Suppressor macrophage (primary cell): ENCODE measurements at places on chromosomes 4 and X.
A peak's percentile ranks its signal among the peaks of the same experiment; 100 is the strongest.

GRCh38 chrX:132940727-132941327, 17.6 kb downstream of the HS6ST2 start:
- DNase-seq = no peak

DNA sequence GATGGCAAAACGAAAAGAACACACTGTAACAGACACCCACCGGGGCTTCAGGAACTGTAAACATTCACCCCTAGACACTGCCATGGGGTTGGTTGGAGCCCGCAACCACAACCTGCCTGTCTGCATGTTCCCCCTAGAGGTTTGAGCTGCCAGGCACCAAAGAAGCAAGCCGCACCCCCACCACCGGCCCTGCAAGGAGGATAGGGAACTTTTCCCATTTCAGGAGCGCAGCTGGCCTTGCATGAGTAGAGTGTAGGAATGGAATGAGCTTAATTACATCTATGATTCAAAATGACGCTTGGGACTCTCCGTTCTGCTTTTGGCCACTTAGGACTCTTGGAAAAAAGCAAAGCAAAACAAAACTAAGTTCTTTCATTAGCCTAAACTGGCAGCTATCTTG, 243.6 kb upstream of the CTSO start:
- no peak for DNase-seq

GRCh38 chrX:86171366-86171765, 23.1 kb downstream of the DACH2 start:
- DNase-seq = peak; percentile 10

DNA sequence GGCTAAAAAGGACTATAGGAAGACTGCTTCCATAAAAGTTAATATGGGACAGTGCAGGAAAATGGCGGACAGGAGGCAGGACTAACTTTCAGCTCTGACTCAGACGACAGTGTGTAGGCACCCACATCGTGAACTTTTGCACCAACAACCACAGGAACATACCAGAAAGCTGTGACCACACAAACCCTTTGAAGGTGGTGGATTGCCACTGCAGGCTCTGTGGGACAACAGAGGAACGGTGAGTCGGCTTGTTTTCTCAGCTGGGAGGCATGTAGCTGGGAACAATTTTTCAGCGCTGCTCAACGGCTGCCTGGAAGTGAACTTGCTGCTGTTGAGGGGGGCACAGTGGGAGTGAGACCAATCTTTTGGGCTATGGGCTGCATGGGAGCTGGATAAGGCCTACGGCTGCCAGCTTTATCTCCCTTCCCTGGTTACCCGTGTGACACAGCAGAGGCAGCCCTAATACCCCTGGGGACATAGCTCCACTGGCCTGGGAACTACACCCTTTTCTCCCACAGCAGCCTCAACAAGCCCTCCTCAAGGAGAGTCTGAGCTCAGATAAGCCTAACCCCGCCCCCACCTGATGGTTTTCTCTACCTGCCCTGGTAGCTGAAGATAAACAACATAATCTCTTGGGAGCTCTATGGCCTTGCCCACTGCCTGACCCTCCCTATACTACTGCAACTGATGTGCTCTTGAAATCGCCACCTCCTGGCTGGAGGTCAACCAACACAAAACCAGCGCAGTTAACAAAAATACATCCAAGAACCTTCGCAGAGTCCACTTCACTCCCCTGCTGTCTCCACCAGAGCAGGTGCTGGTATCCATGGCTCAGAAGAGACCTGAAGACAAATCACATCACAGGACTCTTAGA, 1537.0 kb downstream of the C4orf33 start:
- no peak for DNase-seq

DNA sequence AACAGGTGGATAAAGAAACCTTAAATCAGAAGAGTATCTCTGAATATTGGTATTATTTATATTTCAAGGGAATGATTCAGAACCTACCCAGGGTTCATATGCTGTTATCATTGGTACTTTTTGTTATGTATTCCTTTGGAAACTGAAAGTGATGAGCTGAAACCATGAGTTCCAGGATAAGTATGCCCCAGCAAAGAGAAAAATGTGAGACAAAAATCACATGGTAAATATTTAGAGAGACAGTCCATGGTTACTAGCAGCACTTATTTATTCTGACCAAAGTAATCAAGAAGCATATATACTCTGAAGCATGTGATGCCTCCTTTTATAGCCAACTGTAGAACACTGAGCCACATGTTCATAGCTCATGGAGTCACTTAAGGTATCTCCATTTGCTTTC, 277.7 kb downstream of the ARAP2 start:
- DNase-seq = no peak

DNA sequence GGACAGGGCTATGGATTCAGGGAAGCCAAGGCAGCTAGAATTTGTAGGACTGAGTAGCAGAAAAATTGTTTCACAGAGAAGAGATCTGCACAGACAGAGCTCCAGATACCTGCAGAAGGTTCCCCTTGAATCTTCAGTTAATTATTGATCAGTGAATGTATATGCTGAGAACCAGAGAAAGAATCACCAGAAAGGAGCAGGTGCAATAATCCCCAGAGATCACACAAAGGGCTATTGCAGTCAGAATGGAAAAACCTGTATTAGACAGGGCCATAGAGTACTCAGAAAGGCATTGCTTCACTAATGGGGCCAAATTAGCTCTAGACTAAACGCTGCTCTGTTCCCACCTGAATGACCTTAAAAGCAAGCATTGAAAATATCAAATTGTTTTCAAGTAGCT, 35.5 kb upstream of the SMAD1 start:
- DNase-seq = no peak

DNA sequence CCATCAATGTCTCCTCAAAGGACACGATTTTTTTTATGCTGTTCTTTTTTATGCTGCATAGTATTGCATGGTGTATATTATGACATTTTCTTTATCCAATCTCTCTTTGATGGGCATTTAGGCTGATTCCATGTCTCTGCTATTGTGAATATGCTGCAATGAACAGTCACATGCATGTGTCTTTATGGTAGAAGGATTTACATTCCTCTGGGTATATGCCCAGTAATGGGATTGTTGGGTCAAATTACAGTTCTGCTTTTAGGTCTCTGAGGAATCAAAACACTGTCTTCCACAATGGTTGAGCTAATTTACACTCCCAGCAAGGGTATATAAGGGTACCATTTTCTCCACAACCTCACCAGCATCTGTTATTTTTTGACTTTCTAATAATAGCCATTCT, 113.9 kb downstream of the GRIA3 start:
- no peak for DNase-seq

DNA sequence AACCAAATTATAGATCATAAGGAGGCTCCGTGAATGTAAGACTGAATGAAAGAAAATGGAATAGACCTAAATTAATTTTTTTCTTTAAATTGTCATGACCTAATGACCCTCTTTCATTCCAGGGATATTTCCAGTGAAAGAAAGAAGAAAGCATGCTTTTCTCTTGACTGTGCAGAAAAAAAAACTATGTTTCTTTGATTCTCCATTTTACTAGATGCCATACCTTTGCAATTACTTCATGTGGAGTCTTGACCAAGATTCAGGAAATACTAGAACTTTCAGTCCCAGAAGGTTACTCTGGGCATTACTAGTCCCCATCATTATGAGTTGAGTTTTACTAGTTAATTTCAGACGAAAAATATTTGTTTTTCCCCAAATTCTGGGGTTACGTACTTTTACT, 6.4 kb upstream of the COMMD8 start:
- DNase-seq = no peak

GRCh38 chrX:8726031-8726652, 5.8 kb downstream of the ANOS1 start:
- no peak for DNase-seq

DNA sequence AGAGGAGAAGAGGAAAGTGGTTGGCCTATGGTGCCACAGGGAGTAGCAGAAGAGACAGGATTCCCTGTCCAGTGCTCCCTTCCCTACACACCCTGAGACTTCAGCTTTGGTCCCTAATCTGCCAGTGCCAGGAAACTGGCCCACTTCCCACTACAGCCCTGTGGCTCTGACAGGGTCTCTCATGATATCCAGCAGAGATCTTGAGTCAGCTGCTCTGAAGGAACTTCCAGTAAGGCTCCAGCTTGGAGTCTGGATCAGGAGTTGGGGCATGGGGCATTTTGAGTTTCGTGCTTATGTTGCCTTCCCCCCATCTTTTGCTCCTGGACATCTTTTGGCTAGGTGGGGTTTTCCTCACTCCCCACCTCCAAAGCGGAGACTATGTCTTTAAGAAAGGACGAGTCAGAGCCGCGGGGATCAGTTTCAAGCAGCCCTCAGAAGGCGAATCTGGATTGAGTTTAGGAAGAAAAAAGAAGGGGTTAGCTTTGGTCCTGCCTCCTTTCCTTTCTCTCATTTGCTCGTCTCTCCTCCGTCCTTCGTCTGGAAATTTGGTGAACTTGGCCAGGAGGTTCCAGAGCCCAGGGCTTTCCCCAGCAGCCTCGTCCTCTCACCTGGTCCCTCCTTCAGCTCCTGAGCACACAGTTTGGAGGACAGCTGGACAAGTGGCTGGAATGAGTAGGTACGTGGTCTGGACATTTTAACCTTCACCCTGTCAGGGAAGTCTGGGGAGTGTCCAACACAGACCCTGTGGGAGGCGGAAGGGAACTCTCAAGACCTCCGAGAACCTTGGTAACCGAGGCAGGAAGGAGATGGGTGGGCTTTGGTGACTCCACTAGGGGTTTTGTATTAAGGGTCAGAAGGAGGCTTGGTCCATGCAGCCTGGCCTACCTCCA, 104.4 kb downstream of the RTL5 start:
- DNase-seq = no peak

DNA sequence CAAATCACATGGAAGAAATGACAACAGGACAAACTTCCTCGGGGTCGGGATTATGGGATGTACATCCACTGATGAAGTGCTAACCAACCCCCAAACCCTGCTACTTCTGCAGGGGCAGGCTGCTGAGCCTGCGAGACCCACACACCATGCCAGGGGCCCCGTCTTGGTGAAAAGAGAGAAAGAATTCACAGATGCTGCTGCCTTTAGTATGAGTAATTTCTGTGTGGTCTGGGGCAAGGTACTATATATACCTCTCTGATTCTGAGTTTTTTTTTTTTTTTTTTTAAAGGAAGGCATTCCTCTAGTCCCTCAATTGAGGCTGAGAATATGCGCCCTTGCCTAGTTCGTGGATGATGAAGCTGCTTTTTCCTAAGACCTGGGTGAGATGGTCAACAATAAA, 24.8 kb downstream of the PDHA1 start:
- no peak for DNase-seq

DNA sequence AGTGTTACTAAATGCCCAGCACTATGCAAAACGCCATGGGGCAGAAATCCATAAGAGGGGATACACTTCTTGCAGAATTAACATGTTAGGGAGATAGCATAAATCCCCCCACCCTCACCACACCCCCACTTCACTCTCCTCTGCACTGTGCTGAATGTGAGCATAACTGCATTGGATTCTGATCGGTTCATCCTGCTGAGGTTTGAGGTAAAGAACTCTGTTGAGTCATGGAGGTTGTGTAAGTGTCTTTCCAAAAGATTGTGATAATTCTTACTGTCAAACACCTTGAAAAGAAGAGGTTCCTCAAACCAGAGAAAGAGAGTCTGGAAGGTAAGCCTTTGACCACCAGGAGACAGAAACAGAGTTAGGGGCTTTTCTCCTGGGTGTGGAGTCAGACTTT, 43.6 kb downstream of the RBM47 start:
- no peak for DNase-seq

- DNase-seq = peak; percentile 51
Measured at GRCh38 chr4:55397520-55398321, 2.0 kb downstream of the TMEM165 start.

GRCh38 chrX:2360731-2361130, 140.0 kb downstream of the DHRSX start:
- DNase-seq = no peak

DNA sequence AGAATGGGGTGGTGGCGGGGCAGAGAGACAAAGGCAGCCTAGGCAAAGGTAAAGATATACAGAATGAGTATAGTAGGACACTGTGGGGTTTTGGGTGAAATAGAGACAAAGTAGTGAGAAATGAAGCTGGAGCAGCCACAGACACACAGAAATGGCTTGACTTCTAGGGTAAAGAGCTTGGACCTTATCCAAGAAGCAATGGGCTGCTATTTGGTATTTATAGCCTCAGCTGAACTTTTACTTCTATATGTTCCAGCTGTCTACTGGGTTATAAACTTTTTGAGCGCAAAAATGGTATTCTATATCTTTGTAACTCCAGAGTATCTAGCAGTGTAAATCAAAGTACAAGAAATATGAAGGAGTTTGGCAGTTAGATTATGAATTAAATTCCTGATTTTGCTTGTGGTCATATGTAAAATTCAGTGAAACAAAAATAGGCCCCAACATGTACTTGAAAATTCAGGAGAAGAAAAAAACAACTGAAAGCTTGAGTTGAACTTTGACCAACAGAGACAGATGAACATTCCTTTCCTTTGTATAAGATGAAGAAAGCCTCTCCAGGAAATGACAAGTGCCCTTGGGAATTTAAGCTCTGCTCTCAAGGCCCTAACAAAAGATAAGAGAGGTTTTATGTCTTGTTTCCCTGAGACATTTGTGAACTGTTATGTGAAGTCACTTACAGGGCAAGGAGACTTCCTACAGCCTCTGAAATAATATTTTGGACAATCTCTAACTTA, 354.1 kb downstream of the CHIC1 start:
- no peak for DNase-seq

GRCh38 chr4:3485011-3485791, 22.1 kb downstream of the DOK7 start:
- peak; percentile 18 for DNase-seq

DNA sequence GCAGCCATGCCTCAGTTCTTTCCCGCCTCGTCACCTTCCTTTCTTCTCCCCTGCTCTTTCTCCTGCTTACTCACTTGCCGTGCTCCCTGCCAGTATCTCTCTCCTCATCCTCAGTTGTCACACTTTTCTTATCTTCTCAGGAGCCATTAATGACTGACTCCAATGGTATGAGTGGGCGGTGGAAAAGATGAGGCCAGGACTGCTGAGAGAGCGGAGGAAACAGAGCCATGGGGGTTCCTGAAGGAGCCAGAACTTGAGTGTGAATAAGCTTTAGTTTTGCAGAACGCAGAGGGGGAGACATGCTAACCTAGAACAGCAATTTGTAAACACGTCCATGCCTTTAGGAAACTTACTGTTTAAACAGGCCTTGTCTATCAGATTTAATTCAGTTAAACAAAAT, 126.5 kb downstream of the CHIC2 start:
- no peak for DNase-seq

- DNase-seq = no peak
Measured at GRCh38 chr4:4627111-4627510, 85.3 kb upstream of the STX18 start.

DNA sequence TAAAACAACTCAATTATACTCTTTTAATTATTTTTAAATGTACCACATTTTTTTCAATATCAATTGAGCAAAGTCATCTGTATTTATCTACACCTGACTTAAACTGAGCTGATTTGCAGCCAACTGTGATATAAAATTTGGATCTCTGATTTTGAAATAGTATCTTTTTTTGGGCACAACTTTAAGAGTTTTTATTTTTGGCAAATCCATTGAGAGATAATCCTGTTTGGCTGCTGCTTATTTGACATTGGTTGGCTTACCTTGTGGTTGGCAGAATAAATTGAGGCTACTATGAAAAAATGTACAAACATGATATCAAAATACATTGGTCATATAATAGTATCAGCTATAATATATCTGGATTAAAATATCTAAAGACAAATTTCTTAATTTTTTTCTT, 656.0 kb upstream of the NDST4 start:
- no peak for DNase-seq

GRCh38 chr4:18050448-18050847, 28.9 kb upstream of the LCORL start:
- DNase-seq = no peak
